8988T (cell line): ENCODE measurements at places on chromosomes 12 and 14.

DNA sequence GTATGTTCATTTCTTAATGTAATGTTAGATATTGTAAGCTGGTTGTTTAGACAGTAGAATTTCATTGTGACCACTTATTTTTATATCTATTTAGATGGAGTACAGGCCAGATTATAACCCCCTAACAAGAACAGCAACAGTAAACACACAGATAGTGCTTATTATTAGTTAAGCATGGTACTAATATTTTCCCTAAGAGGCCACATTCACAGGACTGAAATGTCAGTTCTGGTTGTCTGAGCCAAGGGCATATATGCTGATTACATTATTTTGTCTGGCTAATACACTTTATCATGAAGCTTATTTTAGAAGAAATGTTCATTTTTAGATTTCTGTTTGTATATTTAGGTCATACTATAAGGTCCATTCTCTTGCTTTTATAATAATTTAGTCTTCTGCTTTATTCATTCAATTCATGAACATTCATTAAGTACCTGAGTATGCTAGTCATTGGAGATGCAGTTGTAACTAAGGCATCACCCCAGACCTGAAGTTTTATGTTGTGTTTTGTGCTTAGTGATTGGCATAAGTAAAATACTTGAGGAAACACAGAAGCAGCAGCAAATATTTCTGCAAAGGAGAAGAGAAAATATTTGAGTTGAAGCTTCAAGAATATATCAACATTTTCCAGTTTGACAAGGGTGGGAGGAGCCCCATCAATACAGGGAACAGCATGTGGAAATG is 413.7 kb downstream of the RAD51B start:
- no peak for DNase-seq

DNA sequence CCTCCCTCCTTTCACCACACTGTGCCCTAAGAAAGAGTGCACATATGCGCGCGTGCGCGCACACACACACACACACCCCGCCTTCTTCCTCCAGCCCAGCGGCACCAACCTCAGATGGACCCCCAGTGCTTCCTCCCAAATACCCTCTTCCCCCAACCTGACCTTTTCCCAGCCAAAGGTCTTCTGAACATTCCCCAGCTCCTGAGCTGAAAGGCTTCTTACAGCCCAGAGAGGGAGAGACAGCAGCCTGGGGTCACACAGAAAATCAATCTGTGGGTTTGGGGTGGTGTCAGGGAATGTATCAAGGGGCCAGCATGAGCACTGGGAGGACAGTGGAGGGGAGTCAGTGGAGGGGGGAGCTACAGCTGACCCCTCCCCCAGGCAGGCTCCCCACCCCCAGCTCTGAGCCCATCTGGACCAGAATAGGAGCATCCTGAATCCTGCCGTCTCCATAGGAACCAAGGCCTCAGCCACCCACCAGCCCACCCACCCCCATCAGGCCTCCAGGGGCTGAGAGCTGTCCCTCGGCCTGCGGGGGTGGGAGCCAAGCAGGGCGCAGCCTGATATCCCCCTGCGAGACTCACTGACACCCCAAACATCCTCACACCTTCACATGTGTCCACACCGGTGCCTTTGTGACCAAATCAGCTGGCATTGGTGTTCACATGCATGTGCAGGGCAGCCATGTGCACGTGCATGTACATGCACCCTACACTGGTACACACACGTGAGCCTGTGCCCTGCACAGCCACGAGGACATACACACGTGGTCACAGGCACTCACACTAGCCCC is 5.7 kb downstream of the RASAL1 start:
- DNase-seq: no peak

GRCh38 chr12:1305791-1306500 is 288.4 kb downstream of the FBXL14 start:
- no peak for DNase-seq

GRCh38 chr12:116604951-116605641 is 45.9 kb downstream of the MAP1LC3B2 start:
- no peak for DNase-seq

- DNase-seq: no peak
Observed at GRCh38 chr12:17301544-17301943, 695.6 kb upstream of the LMO3 start.

DNA sequence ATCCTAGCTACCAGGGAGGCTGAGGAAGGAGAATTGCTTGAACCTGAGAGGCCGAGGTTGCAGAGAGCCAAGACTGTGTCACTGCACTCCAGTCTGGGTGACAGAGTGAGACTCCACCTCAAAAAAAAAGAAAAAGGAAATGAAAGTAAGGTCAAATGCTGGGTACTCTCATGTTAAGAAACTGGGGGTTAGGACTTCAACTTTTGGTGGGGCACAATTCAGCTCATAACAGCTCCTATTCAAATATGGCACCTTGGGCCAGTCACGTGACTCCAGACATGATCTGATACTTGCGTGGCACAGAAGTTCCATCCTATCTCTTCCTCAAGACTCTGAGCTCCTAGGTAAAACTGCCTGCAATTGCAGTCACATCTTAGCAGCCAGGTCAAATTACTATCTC is 142.7 kb downstream of the EGLN3 start:
- no peak for DNase-seq

DNA sequence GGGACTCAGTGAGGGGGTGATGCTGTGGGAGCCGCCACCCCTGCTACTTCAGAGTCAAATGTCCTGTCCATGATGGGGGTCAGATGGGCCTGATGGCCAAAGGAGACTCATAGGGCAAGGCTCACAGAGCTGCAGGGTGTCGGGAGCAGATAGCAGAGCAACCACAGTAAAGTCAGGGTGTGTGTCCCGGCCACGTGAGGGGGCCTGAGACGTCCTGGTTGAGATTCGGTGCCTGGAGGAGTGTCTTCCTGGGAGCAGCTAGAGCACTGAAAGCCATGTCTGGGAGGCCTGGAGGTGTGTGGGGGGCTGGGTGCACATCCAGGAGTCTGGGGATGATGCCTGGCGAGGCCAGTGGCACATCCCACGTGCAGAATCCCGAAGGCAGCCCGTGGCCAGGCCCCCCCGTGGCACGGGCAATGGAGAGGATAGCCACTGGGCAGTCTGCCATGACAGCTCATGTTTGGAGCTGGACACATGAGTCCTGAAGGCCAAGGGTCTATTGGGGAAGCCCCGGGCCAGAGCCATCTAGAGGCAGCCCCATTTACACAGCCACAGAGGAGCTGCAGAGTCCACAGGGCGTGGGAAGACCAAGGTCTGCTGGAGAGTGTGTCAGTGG is 308.0 kb upstream of the SFSWAP start:
- no peak for DNase-seq

DNA sequence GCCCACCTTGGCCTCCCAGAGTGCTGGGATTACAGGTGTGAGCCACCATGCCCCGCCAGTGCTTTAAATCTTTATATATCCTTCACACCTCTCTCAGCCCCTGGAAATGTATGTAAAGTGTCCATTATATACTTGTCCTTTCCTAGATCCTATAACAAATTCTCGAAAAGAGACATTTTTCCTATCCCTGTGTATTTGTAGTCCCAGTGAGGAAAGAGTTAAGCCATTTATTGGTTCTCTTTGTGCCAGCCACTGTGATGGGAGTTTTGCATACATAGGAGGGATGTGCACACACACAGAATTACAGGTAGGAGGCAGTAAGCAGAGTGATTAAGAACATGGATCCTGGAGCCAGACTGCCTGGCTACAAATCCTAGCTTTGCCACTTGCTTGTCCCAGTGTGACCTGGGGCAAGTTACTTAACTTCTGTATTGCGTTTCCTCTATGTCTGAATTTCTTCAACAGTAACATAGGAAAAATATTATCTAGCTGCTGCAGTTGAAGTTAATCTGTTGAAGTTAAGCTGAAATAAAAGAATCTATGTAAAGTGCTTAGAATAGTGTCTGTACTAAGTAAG is 2.1 kb upstream of the RABGGTA start:
- no peak for DNase-seq

DNA sequence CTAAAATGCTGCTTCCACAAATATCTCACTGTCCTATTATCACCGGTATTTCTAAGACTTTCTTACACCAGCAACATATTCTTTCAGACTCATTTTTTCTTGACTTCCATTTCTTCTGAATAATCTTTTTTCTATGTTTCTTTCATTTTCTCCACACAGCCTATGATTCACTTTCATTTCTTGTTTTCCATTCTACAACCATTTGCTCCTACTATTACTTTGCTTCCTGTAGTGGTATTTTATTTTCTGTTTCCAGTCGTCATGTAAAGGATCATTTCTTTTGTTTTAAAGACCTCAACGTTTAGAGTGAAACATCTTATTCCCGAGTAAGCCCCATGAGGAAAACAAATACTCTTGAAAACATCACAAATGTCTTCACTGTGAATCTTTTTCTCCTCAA is 182.2 kb upstream of the MDGA2 start:
- no peak for DNase-seq

DNA sequence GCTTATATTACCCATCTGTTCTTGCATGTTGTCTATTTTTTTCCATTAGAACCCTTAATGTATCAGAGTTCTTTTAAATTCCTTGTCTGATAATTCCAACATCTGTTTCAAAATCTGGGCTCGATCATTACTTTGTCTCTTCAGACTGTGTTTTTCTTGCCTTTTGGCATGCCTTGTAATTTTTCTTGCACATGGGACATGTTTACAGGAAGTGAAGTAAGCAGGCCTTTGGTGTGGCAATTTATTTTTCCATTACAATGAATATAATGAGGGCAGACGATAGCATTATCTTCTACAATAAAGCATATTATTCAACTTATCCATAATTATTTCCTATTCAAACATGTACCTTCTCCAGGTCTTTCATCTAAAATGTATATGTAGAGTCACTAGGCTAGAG is 48.3 kb downstream of the STXBP6 start:
- DNase-seq: no peak

DNA sequence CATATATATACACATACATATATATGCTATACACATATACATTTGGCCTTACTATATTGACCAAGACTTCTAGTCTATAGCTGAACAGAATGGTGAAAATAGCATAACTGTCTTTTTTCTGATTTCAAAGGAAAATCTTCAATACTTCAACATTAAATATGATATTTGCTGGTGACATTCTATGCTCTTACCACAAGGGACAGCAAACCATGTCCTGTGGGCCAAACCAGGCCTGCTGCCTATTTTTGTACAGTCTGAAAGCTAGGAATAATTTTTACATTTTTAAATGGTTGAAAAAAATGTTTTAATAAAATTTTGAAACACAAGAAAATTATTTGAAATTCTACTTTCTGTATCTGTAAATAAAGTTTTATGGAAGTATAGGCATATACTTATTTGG is 63.6 kb downstream of the EML5 start:
- no peak for DNase-seq

DNA sequence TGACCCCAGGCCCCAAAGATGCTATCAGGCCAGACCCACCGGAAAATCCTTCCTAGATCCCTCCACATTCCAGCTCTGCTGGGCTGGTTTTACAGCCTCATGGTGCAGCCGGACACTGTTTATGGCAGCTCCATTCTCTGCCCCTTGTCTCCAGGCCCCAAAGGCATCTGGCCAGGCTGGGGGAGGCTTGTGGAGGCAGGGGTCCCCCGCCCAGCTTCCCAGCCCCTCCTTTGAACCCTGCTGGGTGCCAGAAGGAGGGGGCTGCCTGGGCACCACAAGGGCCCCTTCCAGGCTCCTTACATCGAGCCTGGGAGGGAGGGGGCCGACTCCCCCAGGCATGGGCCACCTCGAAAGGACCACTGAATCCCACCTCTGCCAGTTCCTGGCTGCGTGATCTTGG is 19.8 kb upstream of the SMUG1 start:
- no peak for DNase-seq

- no peak for DNase-seq
Observed at GRCh38 chr12:3671330-3672112, 81.4 kb downstream of the CRACR2A start.

GRCh38 chr12:89494411-89495231 is 30.0 kb downstream of the GALNT4 start:
- no peak for DNase-seq

GRCh38 chr12:116990971-116991966 is 80.5 kb downstream of the FBXW8 start:
- DNase-seq: no peak

DNA sequence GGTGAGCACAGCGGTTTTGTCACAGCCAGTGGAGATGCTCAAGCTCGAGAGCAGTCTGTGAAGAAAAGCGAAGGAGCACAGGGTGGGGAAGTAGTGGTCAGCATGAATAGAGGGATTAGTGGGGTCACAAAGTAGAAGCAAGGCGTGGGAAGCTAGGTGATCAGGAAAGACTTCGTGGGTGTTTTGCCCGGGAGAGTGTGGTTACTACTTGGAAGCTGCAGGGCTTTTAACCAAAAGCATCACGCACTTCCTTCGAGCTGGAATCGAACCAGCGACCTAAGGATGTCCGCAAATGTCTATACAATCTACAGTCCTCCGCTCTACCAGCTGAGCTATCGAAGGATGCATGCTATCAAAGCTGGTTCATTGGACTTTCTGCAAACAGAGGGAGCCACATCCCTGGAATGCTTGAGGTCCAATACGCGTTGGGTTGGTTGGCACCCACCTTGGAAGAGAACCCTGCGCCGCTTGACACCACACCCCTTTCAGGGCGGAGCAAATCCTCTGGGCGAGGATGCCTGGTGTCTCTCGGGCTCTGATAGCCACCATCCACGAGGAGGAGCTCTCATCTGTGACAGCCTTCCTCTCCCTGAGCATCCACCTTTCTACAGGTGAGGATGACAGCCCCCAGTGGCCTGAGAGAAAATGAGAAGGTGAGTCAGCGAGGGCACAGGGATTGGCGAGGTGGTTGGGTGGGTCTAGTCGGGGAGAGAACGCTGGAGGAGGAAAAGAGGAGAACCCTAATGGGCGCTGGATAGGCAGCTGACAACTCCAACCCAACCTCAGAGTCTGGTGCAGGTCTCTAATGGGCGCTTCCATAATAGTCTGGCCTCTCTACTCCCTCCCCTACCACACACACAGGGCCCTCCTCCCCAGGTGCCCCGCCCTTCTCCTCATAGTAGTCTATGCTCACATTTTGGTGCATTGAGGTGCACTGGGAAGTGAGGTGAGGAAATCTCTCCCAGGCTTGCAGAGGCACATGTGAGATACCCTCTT is 16.0 kb upstream of the OR6S1 start:
- peak; percentile 40 for DNase-seq

DNA sequence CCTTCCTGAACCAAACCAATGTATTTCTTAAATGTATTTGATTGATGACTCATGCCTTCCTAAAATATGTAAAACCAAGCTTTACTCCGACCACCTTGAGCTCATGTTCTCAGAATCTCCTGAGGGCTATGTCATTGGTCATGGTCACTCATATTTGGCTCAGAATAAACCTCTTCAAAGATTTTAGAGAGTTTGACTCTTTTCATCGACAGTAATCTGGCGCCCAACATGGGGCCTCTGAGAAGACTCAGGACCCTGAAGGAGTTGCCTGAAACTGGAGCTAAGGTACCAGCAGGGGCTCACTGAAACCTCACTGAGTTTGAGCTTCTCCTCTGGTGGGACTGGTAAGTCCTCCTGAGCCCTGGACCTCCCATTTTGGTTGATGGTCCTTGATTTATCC is 17.2 kb upstream of the PSMC1 start:
- no peak for DNase-seq

GRCh38 chr14:38420048-38420447 is 164.2 kb upstream of the CLEC14A start:
- no peak for DNase-seq

- no peak for DNase-seq
Observed at GRCh38 chr14:80764496-80764895, 177.0 kb downstream of the CEP128 start.

GRCh38 chr12:68250454-68250853 is 3.0 kb downstream of the IL22 start:
- no peak for DNase-seq

- no peak for DNase-seq
Observed at GRCh38 chr12:25013061-25013460, 64.2 kb upstream of the BCAT1 start.
